ENCODE measurements at places on chromosomes 6 and 20. TPM values are rescaled to one million over a fixed set of nuclear protein-coding genes. Genes with fewer than 3 reads are reported as not detected.

The C6orf141 gene
- total RNA-seq = not detected

The PPIL1 gene
- 9.8 TPM for total RNA-seq

DNA sequence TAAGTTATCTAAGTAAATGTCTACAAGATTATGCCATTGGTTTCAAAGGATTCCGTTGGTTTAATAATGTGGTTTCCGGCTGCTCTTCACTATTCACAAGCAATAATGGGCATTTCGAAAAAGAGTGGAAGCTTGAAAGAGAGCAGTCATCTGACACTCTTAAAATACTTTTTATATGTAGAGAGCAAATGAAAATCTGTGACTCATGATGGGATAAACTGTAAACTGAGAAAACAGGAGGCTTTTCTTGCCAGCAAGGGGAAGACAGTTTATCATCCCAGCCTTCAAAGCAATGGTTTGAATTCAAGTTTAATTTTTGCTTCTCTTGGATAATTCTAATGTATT is 145.7 kb downstream of the KHDC1L start:
- peak; percentile 55 for DNase-seq

DNA sequence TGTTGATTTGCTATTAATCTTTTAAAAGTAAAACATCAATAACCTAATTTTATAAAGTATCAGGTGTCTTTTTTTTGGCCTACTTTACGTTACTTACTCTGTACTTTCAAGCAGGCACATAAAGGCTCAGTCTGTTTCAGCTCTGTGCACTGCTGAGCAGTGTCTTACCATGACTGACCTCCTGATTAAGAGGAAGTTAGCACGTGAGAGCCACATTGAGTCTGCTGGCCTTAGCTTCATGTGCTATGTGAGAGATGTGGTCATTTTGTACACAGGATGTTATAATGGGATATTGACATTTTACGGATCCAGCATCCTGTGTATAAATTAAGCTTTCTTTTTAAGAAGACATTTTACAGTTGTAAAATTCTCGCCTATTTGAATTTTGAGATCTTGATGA is 31.9 kb downstream of the ARID1B start:
- no peak for DNase-seq

DNA sequence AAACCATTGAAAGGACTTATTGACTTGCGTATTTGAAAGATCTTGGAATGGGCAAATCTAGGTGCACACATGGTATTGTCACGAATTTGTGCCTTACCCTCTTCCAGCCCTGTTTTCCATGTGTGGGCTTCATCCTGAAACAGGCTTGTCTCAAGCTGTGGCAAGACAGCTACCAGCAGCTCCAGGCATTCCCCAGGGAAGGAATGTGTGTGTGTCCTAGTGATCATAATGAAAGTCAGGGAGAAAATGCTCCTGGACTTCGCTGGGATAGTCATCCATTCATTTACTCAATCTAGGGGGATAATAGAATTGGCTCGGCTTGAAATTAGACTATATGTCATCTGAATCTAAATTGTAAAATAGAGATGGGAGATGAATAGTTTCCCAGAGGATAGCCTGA is 676.2 kb downstream of the CBLN4 start:
- DNase-seq = no peak

DNA sequence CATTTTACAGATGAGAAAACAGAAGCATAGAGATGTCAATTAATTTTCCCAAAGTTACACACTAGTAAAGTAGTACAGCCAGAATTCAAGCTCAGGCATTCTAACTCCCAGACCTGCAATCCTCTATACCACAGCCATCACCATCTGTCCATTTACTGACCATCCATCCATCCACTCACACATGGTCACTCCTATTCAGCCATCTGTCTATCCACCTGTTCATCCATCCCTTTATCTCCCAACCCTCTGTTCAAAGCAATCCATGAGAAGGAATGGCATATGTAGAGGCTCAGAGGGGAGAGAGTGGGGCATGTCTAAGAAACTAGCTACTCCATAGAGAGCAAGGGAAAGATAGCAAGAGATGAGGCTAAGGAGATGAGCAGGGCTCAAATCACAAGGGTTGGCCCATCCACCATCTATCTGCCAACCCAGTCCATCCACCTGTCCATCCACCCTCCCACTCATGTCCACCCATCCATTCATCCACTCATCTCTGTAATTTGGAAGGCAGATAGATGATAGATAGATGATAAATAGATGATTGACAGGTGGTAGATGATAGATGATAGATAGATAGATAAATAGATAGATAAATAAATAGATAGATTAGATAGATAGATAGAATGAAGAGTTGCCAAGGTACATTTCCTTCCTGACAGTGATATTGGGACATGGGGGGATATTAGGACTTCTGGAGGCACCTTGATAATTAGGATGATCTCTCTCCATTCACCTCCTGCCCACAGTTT is 12.2 kb upstream of the C6orf132 start:
- DNase-seq = no peak

GRCh38 chr20:46158476-46158987 is 40.4 kb downstream of the CD40 start:
- peak; percentile 32 for DNase-seq

GRCh38 chr6:53056273-53056672 is 8.9 kb upstream of the FBXO9 start:
- no peak for DNase-seq

- DNase-seq = no peak
Observed at GRCh38 chr20:25503936-25504335, 81.4 kb downstream of the NINL start.
